CD8-positive, alpha-beta memory T cell (primary cell): ENCODE measurements at places on chromosomes 16 and 17.
A peak's percentile ranks its signal among the peaks of the same experiment; 100 is the strongest.

- no peak for DNase-seq
- no peak overlapping the region for H3K27ac ChIP-seq
- H3K4me1 ChIP-seq, result peaks cover 36% of the 10 kb centered on the region
- no peak overlapping the region for H3K4me3 ChIP-seq
- no peaks in the 10 kb centered on the region for H3K36me3 ChIP-seq
- H3K27me3 ChIP-seq, result no peaks in the 10 kb centered on the region
Measured at GRCh38 chr16:87483481-87483880, 9.3 kb downstream of the ZCCHC14 start.

- DNase-seq, result no peak
- H3K4me1 ChIP-seq, result no peaks in the 10 kb centered on the region
- no peak overlapping the region for H3K4me3 ChIP-seq
- H3K27ac ChIP-seq, result no peak overlapping the region
- no peaks in the 10 kb centered on the region for H3K27me3 ChIP-seq
Measured at GRCh38 chr16:49085686-49086085, 196.0 kb downstream of the CBLN1 start.

- H3K4me1 ChIP-seq, result peaks cover 8% of the 10 kb centered on the region
- H3K27ac ChIP-seq, result no peak overlapping the region
- H3K4me3 ChIP-seq, result no peak overlapping the region
- H3K27me3 ChIP-seq, result peaks cover 4% of the 10 kb centered on the region
Measured at GRCh38 chr17:50213026-50214022, 11.9 kb upstream of the COL1A1 start.

- no peaks in the 10 kb centered on the region for H3K27me3 ChIP-seq
- no peaks in the 10 kb centered on the region for H3K36me3 ChIP-seq
- H3K27ac ChIP-seq, result peak overlapping the region; percentile 75
- no peak overlapping the region for H3K4me3 ChIP-seq
- no peak for DNase-seq
Measured at GRCh38 chr16:88774544-88775393, 10.3 kb downstream of the PIEZO1 start.

DNA sequence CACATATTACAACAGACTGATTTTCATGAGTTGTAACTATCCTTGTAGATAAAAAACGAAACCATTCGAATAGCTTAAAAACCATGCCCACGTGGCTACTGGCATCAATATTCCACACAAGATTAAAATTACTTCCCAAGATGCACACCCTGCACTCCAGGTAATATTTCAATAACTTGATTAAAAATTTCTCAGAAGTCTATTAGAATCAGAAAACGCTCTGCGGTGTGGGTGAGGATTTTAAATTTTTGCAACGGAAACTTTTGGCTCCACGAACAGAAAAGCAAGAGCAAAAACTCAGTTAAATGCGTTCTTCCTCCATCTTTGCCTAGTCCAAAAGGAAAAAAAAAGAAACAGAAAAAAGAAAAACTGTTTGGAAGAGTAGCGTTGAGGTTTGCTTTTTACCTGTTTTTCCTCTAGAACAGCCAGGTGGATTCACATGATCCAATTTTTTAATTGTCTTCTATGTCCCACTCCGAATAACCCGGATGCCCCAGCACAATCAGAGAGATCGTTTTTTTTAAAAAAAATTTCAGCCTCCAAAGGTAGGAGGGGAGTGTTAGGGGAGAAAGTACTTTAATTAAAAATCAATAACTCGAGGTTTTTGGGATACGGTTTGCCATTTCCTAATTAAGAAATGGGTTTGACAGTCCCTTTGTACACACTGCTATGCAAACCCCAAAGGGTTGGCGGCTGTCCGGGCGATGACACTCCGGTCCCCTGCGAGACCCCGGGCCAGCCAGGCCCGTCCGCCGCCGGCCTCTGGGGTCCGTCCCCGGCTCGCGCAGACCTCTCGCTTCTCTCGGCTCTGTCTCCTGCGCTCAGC lies 708 bp upstream of the NFAT5 start:
- no peaks in the 10 kb centered on the region for H3K27me3 ChIP-seq
- peak overlapping the region; percentile 86 for H3K27ac ChIP-seq
- peaks cover 37% of the 10 kb centered on the region for H3K4me1 ChIP-seq
- no peaks in the 10 kb centered on the region for H3K36me3 ChIP-seq
- H3K4me3 ChIP-seq, result peak overlapping the region; percentile 83

DNA sequence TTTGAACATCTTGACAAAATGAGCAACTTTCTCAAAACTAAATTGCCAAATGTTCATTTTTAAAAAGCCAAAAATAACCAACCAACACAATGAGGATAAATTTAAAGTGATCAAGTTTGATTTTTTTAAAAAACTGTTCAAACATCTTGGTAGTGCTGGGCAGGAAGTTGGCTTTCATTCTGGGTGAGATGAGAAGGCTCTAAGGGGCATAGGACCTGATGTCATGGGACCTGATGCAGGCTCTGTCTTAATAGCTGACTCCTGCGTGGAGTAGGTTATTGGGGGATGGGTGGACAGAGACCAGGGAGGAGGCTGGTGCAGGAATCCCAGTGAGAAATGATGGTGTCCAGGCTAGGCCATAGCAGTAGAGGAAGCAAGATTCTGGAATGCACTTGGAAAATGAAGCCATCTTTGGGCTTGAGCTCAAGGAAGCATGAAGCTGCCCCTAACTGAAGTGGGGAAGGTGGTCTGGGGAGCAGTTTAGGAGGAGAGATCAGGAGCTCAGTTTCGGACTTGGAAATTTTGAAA lies 20.4 kb downstream of the NLRC5 start:
- peaks cover 4% of the 10 kb centered on the region for H3K36me3 ChIP-seq
- H3K27me3 ChIP-seq, result no peaks in the 10 kb centered on the region
- no peak overlapping the region for H3K27ac ChIP-seq
- DNase-seq, result no peak

- H3K27ac ChIP-seq, result no peak overlapping the region
- DNase-seq, result peak; percentile 32
- H3K27me3 ChIP-seq, result no peaks in the 10 kb centered on the region
Measured at GRCh38 chr16:49407873-49408550, 34.4 kb downstream of the C16orf78 start.

DNA sequence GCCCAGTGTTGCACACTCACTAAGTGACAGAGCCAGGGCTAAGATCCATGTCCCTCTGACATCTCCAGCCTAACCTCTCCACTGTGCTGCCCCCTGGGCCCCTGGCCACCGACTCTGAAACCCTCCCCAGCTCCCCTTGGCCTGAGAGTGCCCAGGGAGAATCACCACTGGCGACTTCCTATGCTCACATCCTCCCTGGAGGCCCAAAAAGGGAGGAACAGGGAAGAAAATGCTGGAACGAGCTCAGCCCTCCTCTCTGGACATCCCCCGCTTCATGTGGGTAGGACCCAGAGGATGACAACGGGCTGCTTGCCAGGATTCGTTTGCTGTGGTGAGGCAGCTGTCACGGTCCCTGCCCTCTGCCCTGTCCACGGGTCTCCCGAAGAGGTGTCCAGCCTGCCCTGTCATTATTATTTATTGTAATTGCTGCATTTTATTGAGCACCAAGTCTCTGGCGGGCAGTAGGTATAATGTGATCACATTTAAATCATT lies 153.5 kb upstream of the RPL38 start:
- DNase-seq, result no peak
- H3K4me1 ChIP-seq, result no peaks in the 10 kb centered on the region
- H3K36me3 ChIP-seq, result no peaks in the 10 kb centered on the region
- H3K27ac ChIP-seq, result no peak overlapping the region
- H3K4me3 ChIP-seq, result no peak overlapping the region

- no peak for DNase-seq
- no peak overlapping the region for H3K4me3 ChIP-seq
- H3K36me3 ChIP-seq, result no peaks in the 10 kb centered on the region
- H3K4me1 ChIP-seq, result no peaks in the 10 kb centered on the region
Measured at GRCh38 chr16:63415014-63415413, 1378.8 kb upstream of the CDH8 start.

- H3K4me1 ChIP-seq, result peaks cover 6% of the 10 kb centered on the region
- no peak for DNase-seq
- H3K4me3 ChIP-seq, result no peak overlapping the region
- H3K27ac ChIP-seq, result no peak overlapping the region
- peaks cover 4% of the 10 kb centered on the region for H3K27me3 ChIP-seq
Measured at GRCh38 chr16:85989863-85990643, 91.1 kb downstream of the IRF8 start.

DNA sequence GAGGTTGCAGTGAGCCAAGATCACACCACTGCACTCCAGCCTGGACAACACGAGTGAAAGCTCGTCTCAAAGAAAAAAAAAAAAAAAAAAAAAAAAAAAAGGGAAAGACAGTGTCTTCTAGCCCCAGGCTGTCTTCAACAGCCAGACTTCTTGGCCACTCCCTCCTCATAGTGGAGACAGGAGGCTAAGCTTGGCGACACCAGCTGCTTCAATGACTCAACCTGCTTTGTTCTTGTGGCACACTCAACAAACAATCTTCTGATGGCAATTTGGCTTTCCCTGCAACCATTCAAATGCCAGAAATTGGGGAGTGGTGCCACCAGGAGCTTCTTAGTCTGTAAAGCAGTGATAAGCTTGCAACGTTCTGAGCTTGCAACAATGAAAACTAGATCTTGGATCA lies 290.4 kb upstream of the DYNLRB2 start:
- no peak overlapping the region for H3K4me3 ChIP-seq
- no peak for DNase-seq
- peaks cover 3% of the 10 kb centered on the region for H3K27me3 ChIP-seq
- H3K36me3 ChIP-seq, result no peaks in the 10 kb centered on the region

- DNase-seq, result no peak
- H3K27ac ChIP-seq, result no peak overlapping the region
- H3K4me3 ChIP-seq, result no peak overlapping the region
- no peaks in the 10 kb centered on the region for H3K36me3 ChIP-seq
- H3K27me3 ChIP-seq, result no peaks in the 10 kb centered on the region
Measured at GRCh38 chr17:61806081-61806828, 57.1 kb downstream of the BRIP1 start.

DNA sequence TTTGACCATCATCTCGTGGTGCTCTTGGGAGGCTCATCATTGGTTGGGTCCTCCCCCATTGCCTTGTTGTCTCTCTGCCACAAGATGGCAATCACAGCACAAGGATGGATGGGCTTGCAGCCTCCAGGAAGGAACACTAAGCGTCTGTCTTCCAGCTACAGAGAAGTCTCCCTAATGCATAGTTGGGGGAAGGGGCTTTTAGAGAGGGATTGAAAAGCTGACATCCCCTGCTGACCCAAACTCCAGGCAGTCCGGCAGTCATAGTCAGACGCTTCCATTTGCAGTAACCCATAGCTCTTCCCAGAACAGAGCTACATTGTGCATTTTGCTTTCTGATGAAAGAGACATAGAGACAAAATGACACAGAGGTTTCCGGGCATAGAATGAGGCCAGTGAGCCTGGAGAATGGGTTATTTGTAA lies 111.4 kb downstream of the UTP18 start:
- H3K27ac ChIP-seq, result no peak overlapping the region
- H3K27me3 ChIP-seq, result no peaks in the 10 kb centered on the region
- peaks cover 10% of the 10 kb centered on the region for H3K4me1 ChIP-seq

GRCh38 chr17:81390029-81390872 lies 5.0 kb upstream of the BAHCC1 start:
- no peak for DNase-seq
- H3K27me3 ChIP-seq, result peaks cover 64% of the 10 kb centered on the region
- H3K36me3 ChIP-seq, result no peaks in the 10 kb centered on the region
- H3K4me1 ChIP-seq, result peaks cover 15% of the 10 kb centered on the region

DNA sequence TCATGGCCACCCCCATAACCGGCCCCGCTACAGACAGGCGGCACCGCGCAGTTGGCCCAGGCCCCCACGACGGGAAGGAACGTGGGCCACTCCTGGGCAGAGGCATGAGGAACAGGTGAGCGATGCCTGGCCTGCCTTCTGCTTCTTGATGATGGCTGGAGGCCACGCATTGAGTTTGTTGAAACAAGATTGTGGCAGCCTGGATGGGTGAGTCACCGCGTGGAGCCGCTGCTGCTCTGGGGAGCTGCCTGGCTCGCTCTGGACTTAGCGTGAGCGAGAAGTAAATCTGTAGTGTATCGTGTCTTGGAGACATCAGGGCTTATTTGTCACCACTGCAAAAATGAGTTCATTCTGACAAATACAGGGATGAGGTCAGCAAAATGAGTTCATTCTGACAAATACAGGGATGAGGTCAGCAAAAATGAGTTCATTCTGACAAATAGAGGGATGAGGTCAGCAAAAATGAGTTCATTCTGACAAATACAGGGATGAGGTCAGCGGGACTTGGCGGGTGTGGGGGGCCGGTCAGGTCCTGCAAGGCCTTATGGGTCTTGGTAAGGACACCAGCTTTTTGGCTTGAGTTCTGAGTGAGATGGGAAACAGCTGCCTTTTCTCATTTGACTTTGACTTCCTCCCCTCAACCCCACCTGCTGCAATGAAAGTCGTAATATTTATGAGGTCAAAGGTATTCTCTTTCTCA lies 93.0 kb downstream of the SEC14L1 start:
- no peak for DNase-seq
- H3K4me1 ChIP-seq, result no peaks in the 10 kb centered on the region
- H3K36me3 ChIP-seq, result no peaks in the 10 kb centered on the region

- H3K4me1 ChIP-seq, result no peaks in the 10 kb centered on the region
- H3K27ac ChIP-seq, result no peak overlapping the region
- no peaks in the 10 kb centered on the region for H3K36me3 ChIP-seq
Measured at GRCh38 chr16:66334853-66335574, 31.5 kb upstream of the CDH5 start.

DNA sequence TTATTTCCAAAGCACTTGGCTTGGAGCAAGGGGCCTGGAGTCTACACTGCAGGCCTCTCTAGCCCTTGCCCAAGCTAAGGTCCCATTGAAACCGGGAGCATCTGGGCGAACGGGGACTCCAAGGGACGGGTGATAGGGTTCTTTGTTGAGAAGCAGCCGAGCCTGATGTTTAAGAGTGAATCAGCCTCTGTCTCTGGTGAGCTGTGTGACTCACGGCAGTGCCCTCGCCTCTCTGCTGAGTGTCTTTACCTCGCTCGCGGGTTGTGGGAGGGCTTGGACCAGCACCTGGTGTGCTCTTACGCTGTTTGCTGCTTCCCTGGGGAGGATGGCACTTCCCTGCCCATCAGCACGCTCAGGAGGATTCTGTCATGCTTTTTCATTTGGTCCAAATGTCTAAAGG lies 1.3 kb downstream of the HGS start:
- peaks cover 24% of the 10 kb centered on the region for H3K36me3 ChIP-seq
- peak overlapping the region; percentile 79 for H3K27ac ChIP-seq
- peak overlapping the region; percentile 95 for H3K4me3 ChIP-seq
